DND-41 (cell line): ENCODE measurements at places on chromosomes 5 and 9.

GRCh38 chr5:76111477-76112174, 28.4 kb downstream of the SV2C start:
- DNase-seq: no peak

- no peak for DNase-seq
Measured at GRCh38 chr9:33153001-33153400, 14.1 kb downstream of the B4GALT1 start.

GRCh38 chr5:77229887-77230286, 19.4 kb downstream of the PDE8B start:
- DNase-seq: no peak

DNA sequence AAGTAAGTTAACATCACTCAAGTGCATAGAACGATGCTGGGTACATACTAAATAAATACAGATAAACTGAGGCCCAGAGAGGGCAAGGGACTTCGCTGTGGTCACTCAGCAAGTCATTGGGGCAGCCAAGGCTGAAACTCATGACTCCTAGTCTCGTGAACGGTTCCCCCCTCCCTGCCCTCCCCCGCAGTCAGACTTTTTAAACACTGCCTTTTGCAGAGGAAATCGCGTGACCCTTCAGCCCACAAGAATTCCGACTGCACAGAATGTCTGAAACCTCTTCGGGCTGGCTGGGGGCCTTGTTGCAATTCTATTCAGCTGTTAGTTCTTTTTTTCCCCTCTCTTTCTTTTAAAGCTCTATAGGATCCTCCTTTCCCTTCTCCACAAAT, 28.1 kb downstream of the NEK6 start:
- DNase-seq: no peak

DNA sequence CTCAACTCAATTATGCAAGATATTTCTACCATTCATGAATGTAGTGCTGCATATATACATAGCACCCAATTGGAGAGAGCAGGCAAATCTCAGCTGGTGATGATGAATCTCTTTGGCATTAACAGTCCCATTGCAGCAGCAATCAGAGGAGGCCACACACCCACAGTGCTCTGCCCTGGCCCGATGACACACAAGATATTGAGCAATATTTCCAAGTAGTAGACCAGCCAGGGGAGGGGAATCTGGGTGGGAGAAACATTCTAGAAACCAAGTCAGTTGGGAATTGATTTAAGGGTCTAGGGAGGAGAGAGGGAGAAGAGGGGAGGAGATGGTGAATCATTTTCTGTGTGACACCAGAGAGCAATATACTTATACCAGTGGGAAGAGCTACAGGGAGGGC, 14.9 kb upstream of the C5orf63 start:
- DNase-seq: no peak

GRCh38 chr9:124684169-124684568, 86.9 kb downstream of the NR6A1 start:
- no peak for DNase-seq

DNA sequence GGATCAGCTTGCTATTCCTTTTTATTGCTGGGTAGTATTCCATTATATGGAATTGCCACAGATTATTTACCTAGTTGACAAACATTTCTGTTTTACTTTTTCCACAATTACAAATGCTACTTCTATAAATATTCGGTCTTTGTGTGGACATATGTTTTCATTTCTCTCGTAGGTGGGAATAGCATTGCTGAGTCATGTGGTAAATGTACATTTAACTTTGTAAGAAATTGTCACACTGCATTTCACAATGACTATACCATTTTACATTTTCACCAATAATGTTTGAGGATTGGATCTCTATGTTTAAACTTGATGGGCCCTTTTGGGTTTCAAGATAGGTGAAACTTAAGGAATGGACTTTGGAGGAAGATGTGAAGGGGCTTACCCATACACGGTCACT, 19.7 kb downstream of the RAI14 start:
- no peak for DNase-seq

DNA sequence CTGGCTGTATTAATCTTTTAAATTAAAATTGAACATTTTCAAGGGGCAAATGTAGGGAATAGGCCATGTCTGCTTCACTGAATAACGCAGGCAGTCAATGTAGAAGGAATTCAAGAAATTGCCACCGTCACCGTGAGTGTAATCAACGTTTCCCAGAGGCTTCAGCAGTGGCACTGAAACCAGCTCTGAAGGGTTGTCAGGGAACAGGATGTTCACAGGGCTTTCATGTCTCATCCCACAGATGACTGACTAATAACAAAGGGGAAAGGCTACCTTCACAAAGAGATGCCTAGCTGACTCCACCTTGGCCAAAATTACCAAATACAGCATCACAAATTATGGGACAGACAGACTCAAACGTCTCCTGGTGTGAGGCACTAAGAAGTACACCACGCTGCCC, 70.4 kb upstream of the SIMC1 start:
- DNase-seq: no peak

DNA sequence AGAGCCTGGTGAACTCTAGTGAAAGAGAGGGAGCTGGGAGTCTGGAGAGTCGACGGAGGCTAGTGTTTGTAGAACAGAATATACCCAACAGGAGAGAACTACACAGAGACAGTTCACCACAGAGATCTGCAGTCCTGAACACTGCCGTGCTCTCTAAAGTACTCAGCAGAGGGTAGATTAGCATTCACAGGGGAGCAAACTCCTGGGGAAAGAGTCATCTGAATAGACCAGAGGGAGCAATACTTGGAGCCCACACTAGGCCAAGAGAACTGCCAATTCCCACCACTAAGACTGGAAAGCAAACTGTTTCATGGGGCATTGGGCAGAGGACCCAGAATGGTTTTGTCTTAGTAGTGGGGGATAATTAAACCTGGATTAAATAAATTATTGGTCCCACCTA, 235.6 kb downstream of the EDIL3 start:
- DNase-seq: no peak

DNA sequence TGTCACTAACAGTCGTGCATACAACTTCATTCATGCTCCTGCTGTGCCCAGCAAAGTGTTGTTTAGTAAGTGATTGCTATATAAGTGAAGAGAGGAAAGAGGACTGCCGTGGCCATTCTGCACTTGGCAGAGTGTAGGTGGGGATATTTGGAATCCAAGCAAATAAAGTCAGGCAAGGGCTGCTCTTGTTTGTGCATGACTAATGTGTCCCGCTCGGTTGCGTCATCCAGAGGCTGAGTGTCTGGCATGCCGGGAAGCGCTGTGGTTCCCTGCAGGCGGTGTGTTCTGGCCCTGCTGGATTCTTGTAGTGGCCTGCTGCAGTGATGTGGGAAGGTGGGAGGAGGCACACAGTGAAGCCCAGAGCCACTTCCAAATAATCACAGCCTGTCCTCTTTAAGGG, 136.9 kb upstream of the ANKH start:
- no peak for DNase-seq

DNA sequence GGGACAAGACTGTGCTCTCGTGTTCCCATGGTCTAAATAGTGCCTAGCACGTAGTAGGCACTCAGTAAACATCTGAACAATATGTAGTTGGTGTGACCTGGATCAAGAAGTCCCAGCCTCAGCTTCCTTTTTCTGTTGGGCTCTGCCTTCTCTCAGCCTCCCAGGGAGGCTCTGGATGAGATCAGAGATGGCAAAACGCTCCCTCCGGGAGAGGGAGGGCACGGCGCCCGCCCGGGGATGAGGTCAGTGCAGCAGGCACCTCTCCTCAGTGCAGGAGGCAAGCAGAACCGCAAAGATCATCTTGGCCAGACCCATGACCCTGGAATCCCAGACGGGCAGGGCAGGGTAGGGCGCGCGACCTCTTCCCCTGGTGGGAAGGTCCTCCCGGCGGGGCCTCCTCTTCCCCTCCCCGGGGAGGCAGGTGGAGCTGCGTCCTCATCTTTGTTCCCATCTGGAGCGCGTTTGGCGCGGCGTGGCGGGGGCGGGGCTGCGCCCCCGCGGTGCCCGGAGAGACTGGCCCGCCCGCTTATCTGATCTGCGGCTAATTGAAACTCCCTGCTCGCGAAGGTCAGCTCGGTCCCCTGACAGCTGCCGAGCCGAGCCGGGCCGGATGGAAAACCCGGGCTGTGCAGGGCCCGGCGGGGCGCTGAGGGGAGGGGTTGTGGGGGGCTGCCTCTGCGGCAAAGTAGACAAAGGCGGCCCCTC, 60.9 kb downstream of the CXXC5 start:
- DNase-seq: no peak

GRCh38 chr9:92141144-92142129, 26.2 kb upstream of the SPTLC1 start:
- DNase-seq: no peak

DNA sequence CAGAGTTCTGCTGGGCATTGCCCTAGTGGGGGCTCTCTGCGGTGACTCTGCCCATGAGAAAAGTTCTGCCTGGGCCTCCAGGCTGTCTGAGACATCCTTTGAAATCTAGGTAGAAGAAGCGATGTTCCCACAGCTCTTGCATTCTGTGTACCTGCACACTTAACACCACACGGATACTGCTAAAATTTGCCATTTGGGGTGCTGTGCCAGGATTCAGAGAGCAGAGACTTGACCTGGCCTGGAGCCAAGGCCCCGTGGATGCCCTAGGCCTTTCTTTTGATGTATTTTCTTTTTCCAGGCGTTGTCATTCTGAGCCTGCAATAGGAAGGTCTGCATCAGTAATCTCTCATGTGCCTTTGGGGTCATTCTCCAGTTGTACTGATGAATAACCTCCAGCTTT, 89.3 kb upstream of the IL12B start:
- DNase-seq: no peak

DNA sequence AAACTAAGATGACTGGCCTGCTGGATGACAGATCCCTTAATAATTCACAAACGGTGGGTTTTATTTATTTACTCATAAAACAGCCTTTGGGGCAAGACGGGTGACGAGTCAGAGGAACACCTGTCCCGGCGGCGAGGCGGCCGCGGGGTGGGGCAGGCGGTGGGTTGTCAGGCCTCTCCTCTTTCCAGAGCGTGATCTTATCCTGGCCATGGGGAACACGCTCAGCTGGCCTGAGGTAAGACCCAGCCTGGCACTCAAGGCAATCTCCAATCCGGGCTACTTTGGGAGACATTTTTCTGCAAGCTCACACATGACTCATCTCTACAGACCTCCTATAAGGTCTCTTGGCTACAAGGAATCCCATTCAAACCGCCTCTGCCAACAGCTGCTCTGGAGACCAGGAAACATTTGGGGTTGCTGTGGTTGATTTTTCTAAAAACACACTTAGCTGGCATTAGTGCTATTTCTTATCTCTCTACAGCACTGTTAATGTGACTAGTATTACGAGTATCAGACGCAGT, 6.3 kb downstream of the RAPGEF1 start:
- peak; percentile 57 for DNase-seq

DNA sequence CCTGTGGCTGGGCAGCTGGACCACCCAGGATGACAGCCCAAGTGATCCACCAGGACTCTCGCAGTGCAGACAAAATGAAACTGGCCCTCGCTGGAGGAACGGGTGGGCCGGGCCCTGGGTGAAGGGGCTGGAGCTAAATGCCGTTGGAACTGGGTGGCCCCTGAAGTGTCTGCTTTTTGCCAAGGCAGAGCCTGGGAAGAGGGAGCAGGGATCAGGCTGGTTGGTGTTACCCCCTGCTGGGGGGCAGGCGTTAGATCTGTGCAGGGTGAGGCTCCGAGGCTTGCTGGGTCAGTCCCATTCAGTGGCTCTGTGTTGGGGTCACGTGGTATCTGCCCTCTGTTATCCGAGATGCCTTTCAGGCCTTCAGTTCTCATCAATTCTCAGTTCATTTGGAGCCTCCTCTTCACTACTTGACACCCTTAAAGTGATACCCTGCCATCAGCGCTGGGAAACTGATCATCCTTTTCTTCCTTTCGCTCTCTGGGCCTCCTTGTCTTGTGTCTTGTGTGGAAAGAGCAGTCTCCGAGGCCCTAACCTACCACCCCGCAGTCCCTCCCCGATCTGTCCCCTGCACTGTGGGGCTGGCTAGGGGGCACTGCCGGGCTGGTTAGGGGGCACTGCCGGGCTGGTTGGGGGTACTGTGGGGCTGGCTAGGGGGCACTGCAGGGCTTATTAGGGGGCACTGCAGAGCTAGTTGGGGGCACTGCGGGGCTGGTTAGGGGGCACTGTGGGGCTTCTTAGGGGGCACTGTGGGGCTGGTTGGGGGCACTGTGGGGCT, 37.3 kb downstream of the COL5A1 start:
- DNase-seq: no peak

- no peak for DNase-seq
Measured at GRCh38 chr5:137758715-137759306, 4.6 kb upstream of the HNRNPA0 start.

DNA sequence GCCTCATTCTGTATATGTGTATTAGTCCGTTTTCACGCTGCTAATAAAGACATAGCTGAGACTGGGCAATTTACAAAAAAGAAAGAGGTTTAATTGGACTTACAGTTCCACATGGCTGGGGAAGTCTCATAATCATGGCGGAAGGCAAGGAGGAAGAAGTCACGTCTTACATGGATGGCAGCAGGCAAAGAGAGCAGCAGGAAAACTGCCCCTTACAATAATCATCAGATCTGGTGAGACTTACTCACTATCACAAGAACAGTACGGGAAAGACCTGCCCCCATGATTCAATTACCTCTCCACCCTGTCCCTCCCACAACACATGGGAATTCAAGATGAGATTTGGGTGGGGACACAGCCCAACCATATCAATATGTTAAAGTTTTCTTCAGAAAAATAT, 49.8 kb upstream of the GPBP1 start:
- DNase-seq: no peak

GRCh38 chr9:2053883-2054845, 39.0 kb downstream of the SMARCA2 start:
- DNase-seq: peak; percentile 77

- no peak for DNase-seq
Measured at GRCh38 chr5:174307656-174308271, 262.3 kb downstream of the NSG2 start.

- DNase-seq: no peak
Measured at GRCh38 chr5:138605254-138605972, 30.2 kb upstream of the HSPA9 start.

GRCh38 chr9:72497447-72498046, 23.9 kb upstream of the TMC1 start:
- no peak for DNase-seq

- no peak for DNase-seq
Measured at GRCh38 chr5:80780761-80781285, 126.0 kb upstream of the DHFR start.

DNA sequence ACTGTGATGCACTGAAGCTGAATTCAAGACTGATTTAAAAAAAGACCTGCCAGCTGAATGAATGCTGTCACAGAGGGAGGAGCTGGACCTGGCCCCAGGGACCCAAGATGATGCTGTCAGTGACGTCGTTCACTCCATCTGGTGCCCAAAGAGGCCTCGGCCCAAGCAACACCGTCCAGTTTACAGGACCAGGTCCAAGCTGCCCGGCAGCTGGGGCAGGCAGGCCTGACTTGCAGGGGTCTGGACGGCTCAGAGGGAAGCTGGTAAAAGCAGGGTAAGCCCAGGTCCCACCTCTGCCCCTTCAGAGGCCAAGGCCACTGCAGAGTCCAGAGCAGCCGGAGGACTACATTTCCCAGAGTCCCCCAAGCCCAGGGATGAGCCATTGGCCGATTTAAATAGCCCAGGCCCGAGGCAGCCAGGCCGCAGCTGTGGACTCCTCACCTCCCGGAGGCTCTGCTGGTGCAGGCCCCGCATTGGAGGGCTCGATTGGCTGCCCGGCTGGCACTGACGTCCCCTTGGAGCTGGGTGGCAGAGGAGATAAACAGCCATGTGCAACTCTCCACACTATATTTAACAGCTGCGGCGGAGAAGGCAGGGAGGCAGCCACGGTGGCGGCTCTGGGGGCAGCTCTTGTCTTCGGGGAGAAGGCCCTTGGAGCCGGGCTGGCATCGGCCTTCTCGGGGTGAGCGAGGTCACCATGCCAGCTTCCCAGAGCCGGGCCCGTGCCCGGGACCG, at the start of gene PLPP7:
PLPP7 (plus strand) TSS at position 423 of the 735 bp plus-strand sequence; CDS start at position 698, 275 bp downstream.
- no peak for DNase-seq

- DNase-seq: no peak
Measured at GRCh38 chr9:134211811-134212485, 47.6 kb upstream of the RNU6ATAC start.
